Stimulated activated CD8-positive, alpha-beta memory T cell treated with anti-CD3 and anti-CD28 coated beads, Interleukin-15, amount 100 ng/mL, for 24 hours (primary cell): ENCODE measurements at places on chromosomes 2 and 18.

GRCh38 chr2:95261602-95262001, 12.6 kb upstream of the PROM2 start:
- no peak for DNase-seq

DNA sequence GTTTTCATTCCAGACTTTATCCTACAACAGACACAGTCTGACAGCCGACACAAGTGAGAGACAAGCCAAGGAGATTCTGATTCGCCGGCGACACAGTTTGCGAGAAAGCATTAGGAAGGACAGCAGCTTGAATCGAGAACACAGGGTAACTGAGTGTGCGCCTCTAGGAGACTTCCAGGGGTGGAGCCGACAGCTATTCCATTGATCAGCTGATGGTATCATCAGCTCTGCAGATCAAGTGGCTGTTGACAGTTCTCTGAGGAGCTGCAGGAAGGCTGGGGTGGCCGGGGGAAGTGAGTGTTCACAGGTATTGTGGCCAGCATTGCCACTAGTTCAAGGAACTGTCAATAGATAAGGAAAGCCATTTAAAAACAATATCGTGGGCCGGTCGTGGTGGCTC, 57.3 kb upstream of the TMEM182 start:
- DNase-seq = no peak

- no peak for DNase-seq
These were observed 8.4 kb upstream of the VAPA start for GRCh38 chr18:9905401-9905922.

DNA sequence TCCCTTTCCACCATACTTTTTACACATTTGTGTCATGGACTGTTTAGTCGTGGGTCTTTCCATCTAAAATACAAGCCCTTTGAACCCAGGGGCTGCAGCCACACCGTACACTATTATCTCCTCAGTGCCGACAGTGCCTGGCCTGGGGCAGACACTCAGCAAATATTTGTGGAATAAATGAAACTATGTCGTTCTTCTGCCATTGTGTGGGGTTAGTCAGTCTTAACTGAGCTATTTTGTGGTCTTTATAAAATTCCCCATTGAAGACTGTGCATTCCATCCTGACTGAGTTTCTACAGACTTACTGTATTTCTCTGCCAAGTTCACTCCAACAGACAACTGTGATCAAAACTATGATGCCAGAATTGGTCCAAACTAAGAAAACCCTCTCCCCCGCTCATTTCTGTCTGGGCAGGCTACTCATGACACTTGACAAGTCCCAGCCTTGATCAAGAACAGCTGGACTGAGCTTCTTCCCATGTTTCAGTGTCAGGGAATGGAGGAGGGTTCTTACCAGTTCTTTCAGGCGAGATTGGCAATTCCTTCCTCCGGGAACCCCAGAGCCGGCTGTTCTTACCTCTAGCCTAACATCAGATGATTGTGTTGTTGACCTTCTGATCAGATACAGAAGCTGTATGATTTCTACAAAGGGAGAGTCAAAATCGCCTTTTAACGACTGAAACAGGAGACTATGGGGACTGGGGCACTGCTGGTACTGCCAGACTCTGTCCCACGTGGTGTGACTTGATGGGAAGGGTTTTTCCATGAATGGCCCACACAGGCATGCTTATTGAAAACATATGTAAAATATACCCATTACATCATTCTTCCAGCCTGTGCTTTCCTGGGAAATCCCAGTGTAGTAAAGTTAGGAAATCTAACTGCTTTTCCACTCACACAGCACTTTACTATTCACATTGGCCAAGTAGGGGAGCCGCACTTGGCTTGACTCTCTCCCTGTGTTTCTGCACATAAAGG, 77.4 kb upstream of the NPAS2 start:
- no peak for DNase-seq

- no peak for DNase-seq
These were observed 208.0 kb upstream of the FBXO11 start for GRCh38 chr2:48114256-48114655.

GRCh38 chr2:240701091-240701735, 9.5 kb downstream of the AQP12A start:
- no peak for DNase-seq

DNA sequence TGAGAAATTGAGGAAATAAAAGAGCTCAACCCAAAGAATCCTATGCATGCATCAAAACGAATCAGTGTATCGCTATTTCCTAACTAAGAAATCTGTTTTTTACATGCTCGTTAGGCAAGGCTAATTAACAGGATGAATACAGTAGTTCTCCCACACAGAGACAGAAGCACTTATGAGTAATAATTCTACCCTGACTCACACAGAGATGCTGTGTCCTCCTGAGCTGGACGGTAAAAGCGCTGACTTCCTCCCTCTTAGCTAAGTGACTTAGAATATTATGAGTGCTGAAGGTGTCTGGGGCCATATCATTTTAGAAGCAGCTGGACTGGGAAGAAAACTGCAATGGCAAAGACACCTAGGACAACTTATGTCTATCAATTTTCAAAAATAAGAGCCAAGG, 18.5 kb downstream of the PLEKHM3 start:
- DNase-seq = no peak

DNA sequence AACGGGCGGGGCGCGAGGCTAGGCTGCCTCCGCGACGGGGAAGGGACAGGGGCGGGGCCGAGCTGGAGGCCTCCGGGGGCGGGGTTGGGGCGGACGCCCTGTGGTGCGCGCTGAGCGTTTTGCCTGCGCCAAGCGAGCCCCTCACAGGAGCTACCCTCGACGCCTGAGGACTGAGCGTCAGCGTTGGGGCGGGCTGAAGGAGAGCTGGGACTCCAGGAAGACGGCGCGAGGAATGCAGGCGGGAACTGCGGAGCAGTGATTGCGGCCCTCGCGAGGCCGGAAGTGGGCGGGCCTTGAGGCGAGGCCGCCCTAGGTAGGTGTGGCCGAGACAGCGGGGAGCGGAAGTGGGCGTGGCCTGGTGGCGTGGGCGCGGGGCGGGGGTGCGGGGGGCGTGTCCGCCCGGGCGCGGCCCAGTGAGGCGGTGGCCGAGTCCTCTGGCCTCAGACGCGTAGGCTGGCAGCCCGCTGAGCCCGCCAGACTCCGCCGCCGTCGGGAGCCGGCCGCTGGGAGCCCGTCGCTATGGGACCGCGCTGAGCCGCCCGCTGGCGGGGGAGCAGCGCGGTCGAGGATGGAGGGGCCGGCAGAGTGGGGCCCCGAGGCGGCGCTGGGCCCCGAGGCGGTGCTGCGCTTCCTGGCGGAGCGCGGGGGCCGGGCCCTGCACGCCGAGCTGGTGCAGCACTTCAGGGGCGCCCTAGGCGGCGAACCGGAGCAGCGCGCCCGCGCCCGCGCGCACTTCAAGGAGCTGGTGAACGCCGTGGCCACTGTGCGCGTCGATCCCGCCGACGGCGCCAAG, at the start of the genes SEPTIN10 and SOWAHC:
Gene SEPTIN10, minus strand, starts transcription at position 45 of the 793 bp plus-strand sequence. CDS start 139 bp downstream, outside the sequence.
Gene SOWAHC, plus strand, starts transcription at position 443 of the 793 bp plus-strand sequence. Its CDS starts 126 bp downstream, at position 569.
- peak; percentile 51 for DNase-seq

DNA sequence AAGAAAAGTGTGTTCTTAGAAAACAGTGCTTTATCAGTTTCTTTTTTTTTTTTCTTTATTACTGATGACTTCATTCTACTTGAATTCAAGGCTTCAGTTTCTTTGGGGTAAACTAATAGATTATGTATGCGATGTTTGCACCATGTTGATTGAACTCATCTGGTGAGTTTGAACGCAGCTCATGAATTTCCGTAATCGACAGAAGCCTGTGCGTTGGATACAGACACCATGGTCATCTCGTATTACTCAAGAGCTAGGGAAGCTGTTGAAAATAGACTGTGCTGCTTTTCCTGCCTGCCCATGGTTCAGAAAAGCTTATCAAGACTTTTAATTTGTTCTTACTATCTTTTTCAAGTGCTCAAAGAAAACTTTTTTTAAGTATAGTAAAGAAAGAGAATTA, 185.5 kb upstream of the NRP2 start:
- DNase-seq = no peak

DNA sequence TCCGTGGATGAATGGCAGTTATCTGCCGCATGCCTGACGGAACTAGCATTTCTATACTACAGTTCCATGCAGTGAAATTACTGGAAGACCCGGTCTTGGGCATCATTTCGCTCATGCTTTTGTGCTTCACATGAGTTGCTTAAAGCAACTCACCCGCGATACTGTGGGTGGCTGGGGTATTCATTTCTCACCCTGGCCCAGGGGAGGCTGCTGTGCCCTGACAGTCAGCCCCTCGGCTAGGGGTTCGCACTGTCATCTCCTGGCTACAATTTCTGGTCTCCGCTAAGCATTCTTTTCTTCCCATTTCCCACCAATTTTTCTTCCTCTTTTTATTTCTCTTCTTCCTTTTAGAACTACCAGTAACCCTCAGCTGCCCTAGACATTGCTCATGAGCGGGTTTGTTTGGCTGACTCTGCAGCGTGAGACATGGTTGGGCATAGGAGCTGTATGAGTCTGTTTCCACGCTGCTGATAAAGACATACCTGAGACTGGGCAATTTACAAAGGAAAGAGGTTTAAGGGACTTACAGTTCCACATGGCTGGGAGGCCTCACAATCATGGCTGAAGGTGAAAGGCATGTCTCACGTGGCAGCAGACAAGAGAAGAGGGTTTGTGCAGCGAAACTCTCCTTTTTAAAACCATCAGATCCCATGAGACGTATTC, 16.5 kb upstream of the CNDP2 start:
- DNase-seq = no peak

- no peak for DNase-seq
These were observed 120.3 kb upstream of the NFATC1 start for GRCh38 chr18:79275461-79275860.

GRCh38 chr2:162018530-162018929, 55.5 kb downstream of the DPP4 start:
- no peak for DNase-seq

DNA sequence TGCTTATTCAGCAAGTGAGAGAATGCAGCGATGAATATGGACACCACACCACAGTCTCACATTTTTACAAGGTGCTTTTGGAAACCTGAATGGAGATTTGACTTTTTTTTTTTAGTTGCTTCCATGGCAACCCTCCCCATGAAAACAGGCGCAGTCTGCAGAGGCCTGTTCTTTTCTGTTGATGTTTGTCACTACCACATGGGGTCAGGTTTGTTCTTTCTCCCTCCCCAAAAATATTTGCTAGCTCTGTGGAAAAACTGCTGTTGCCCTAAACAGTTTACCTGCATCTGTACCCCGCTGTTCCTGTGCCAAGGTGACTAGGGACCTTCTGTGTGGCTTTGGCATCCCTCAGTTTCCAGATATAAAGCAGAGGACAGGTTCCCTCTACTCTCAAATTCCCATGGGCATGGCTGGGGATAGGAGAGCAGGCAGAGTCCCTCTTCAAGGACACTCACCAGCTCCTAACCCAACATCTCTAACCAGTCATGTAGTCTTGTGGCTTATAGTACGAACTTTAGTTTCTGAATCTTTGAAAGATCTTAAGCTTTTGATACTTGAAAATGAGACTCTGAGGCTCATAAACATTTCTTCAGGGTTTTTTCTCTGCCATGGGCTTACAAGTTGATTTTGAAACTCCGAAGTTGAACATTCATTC, 14.7 kb upstream of the MAPRE2 start:
- no peak for DNase-seq

DNA sequence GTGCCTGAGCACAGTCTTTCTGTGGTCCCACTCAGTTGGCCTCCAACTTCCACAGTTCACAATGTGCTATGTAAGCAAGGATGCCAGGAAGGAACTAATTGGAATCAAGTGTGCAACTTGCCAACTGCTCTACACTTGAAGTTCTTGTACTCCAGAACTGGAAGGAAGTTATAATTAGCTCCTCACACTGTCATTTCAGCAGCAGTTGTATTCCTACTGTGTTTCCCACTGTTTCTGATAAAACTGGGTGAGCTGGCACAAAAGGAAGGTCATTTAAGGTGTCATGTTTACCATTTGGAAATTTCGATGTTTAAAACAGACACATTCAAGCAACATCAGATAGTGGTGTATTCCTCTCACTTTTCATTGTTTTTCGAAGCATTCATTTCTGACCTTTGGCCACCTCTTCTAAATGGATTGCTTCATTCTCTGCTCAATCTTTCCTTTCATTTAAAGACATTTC, 84.2 kb downstream of the ANTXR1 start:
- no peak for DNase-seq

- no peak for DNase-seq
These were observed 37.1 kb upstream of the FEZ2 start for GRCh38 chr2:36634981-36635597.

GRCh38 chr2:36146765-36147164, 208.8 kb upstream of the CRIM1 start:
- DNase-seq = no peak

DNA sequence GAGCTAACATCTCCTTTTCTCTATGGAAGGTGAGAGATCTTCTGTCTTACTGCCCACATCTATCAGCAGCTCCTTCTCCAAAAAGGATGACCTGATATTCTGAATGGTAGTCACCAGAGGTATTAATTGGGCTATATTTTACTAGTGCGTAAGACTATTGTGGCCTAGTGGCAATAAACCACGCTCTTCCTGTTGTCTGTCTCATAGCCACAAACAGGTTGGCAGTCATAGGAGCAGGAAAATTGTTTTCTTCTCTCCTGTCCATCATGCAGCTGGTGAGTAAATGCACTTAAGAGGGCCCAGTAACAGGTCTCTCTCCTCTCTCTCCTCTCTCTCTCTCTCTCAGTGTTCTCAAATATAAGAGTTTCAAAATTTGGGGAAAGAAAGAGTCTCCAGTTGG, 856.8 kb upstream of the ACVR2A start:
- no peak for DNase-seq

- DNase-seq = peak; percentile 14
These were observed 55.8 kb downstream of the ASXL2 start for GRCh38 chr2:25822190-25823117.

- DNase-seq = no peak
These were observed 313.9 kb downstream of the GBX2 start for GRCh38 chr2:235854276-235854675.

DNA sequence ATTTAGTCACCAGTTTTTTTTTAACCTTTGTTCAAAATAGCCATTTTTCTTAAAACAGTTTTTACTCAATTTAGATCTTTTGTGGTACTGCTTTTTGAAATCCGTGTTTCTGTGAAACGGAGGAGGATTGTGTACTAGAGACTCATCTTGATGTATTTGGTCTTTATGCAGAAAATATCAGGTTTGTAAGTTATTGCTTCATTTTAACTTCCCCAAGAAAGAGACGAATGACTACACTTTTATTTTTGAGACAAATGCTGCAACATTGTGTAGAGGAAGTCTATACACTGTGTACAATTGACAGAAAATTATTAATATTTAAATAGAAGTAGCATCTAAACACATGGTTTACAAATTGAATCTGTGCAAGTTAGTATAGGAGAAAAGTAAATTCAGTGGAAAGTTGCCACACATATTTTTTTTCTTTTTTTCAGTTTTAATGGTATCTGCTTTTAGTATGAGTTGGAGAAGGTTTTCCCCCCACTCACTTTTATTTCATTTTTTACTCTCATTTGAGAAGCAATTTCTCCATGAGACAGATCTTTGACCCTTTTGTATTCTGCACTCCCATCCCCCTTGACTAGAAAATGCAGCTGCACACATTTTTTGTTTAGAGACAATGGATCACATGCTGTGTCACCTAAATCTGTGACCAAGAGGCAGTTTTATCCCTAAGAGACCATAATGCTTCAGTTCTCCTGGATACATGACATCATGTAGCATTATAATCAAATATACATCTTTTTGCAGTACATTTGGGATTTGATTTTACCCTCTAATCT, 200.8 kb upstream of the STON1 start:
- DNase-seq = no peak
